ENCODE measurements at places on chromosomes 11 and 22.

GRCh38 chr22:29713156-29713727 lies 6.6 kb upstream of the CABP7 start:
- DNase-seq, result no peak

DNA sequence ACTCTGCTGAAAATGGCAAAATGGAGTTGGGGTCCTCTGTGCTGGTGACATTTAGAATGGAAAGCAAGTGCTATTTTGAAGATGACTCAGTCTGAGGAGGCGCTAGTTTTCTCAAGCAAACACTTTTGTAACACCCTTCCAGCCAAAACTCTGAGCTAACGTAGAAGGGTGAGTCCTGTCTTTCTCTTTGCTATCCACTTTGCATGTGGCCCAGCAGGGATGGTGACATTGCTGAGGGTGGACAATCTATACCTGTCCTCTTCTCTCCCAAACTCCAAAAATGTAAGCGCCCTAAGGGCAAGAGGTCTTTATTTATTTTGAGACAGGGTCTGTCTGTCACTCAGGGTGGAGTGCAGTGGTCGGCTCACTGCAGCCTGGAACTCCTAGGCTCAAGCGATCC lies 3.6 kb upstream of the KAT5 start:
- no peak for DNase-seq

GRCh38 chr11:78331711-78332110 lies 85.9 kb downstream of the GAB2 start:
- DNase-seq, result no peak

- DNase-seq, result peak; percentile 98
These were observed 12.5 kb upstream of the TMPRSS6 start for GRCh38 chr22:37121887-37122591.

GRCh38 chr11:123429336-123429735 lies 733 bp upstream of the GRAMD1B start:
- DNase-seq, result no peak

GRCh38 chr22:19062139-19062942 lies 59.9 kb downstream of the DGCR2 start:
- DNase-seq, result no peak

DNA sequence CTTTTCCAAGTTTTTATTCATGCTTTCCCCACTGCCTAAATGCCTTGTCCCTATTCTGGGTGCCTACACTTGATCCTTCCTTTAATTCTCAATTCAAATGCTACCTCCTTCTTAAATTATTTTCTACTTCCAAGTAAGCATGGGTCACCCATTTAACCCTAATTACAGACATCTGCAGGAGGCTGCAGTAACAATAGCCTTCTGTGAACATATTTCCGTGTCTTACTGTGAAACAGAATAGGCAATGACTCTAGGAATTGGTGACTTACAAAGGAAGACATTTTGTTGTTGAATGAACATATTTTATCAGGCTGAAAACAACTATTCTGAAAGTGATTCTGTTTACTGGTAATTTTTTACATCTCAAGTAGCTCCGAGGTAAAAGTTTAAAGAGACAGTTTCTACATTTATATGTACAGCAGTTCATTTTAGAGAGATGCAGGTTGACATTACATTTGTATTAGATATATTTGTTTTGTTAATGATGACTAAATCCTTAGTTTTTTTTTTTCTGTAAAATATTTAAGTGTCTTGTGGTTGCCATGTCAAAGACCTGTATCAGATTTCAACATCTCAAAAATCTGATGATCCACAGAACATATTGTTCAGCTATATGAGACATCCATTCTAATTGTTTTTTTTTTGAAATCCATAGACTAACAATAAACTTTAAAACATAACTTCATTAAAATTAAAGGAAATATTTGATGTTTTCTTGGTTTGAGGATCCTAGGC lies 316.8 kb downstream of the CASP12 start:
- DNase-seq, result no peak

DNA sequence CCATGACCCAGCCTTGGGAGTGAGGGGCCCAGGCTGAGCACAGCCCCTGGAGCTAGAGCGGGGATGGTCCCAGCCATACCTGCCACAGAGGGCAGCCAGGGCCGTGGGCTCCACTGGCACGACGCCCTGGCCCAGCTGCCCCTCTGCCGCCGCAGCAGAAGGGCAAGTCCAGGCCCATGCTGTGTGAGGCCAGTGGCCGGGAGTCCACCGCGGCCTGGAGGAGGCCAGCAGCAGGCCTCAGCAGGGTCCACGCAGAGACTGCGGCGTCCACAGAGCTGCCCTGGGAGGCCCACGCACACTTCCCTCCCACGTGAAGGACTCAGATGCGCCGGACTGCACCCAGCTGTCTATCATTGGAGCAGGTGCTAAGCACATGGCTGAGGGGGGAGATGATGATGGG lies 23.5 kb downstream of the MOB2 start:
- DNase-seq, result no peak
